ENCODE measurements at places on chromosomes 2 and 18.

DNA sequence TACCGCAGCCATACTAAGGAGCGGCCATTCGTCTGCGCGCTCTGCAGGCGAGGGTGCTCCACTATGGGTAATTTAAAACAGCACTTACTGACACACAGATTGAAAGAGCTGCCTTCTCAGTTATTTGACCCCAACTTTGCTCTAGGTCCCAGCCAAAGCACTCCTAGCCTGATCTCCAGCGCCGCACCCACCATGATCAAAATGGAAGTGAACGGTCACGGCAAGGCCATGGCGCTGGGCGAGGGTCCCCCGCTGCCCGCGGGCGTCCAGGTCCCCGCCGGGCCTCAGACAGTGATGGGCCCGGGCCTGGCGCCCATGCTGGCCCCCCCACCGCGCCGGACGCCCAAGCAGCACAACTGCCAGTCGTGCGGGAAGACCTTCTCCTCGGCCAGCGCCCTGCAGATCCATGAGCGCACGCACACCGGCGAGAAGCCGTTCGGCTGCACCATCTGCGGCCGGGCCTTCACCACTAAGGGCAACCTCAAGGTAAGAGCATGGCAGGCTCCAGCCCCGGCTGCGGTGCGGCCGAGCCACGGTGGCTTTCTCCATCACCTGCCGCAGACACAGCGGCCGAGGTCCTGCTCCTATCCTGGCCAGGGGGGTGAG, 15.5 kb downstream of the SALL3 start:
- DNase-seq = no peak

DNA sequence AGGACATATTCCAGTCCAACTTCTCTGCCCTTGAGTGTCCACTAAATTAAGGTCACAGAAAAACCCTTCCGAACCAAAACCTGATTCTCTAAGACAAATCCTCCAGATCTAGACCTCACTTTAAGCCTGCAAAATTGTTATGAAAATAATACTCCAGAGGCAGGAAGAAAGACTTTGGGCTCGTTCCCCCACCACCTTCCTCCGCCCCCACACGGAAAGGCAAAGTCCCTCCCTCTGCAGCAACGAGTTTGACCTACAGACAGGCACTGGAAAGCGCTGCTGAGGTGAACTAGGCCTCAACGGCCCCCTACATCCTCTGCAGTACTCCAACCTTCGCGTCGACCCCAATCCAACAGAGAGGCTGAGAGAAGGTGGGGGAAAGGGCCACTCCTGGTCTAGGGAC, 808 bp downstream of the ATP5MC3 start:
- DNase-seq = peak; percentile 17

- DNase-seq = no peak
Observed at GRCh38 chr2:105056245-105056644, 18.4 kb downstream of the MRPS9 start.

DNA sequence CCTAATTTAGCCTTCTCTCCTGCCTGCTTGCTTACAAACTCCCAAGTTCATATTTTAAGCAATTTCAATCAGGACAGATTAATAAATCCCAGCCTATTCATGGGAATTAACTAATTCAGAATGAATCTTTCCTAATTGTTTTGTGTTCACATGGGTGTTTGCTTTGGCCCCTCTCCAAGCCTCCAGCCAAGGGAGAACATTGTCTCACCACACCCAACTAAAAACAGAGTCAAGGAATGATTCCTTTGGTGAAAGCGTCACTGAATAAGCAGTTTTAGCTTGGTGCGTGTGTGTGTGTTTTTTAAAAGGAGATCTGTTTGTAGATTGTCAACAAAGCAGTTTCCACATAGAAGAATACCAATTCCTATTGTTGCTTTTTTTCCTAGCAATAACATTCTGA, 43.0 kb upstream of the DSG1 start:
- no peak for DNase-seq

- no peak for DNase-seq
Observed at GRCh38 chr2:192016265-192016664, 169.4 kb upstream of the CAVIN2 start.

DNA sequence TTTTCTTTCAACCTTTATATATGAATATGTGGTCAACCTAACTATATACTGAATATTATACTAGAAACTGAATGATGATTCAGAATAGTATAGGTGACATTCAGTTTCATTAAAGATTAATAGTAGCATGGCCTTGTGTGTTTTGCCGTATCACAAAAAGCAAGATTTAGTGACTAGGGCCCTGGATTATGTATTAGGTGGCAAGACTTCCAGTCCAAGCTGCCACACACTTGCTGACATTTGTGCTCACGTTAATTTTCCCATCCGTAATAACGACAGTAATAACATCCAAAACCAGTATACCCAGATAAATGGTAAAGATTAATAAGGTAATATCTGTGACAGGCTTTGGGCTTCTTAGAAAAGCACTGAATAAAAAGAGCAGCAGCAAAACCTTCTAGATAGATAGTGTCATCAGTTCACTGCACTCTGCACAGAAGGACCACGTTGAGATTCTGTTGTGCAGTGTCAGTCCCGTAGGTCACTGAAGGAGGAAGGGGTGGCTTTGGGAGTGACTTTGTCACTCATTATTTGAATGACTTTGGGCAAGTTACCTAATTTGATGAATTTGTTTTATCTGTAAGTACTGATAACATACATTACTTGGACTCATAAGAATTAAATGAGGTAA, 451.7 kb downstream of the PTPRM start:
- DNase-seq = no peak

- DNase-seq = no peak
Observed at GRCh38 chr18:5391409-5391808, 95.9 kb upstream of the ZBTB14 start.

GRCh38 chr2:175595139-175595538, 406.9 kb downstream of the LNPK start:
- no peak for DNase-seq

GRCh38 chr2:263774-264492, at the start of gene SH3YL1:
Gene SH3YL1 (minus strand): TSS chr2:264032. CDS start chr2:263984, 48 bp downstream.
- peak; percentile 55 for DNase-seq

GRCh38 chr2:170088776-170089175, 89.2 kb upstream of the MYO3B start:
- DNase-seq = no peak

- no peak for DNase-seq
Observed at GRCh38 chr2:219252570-219252899, 508 bp upstream of the TUBA4B start.

Measured in effector CD4-positive, alpha-beta T cell (primary cell).